ENCODE measurements at places on chromosomes 1 and 21.
A peak's percentile ranks its signal among the peaks of the same experiment; 100 is the strongest.

- no peak for DNase-seq
Measured at GRCh38 chr1:174788981-174789380, 210.8 kb upstream of the CACYBP start.

DNA sequence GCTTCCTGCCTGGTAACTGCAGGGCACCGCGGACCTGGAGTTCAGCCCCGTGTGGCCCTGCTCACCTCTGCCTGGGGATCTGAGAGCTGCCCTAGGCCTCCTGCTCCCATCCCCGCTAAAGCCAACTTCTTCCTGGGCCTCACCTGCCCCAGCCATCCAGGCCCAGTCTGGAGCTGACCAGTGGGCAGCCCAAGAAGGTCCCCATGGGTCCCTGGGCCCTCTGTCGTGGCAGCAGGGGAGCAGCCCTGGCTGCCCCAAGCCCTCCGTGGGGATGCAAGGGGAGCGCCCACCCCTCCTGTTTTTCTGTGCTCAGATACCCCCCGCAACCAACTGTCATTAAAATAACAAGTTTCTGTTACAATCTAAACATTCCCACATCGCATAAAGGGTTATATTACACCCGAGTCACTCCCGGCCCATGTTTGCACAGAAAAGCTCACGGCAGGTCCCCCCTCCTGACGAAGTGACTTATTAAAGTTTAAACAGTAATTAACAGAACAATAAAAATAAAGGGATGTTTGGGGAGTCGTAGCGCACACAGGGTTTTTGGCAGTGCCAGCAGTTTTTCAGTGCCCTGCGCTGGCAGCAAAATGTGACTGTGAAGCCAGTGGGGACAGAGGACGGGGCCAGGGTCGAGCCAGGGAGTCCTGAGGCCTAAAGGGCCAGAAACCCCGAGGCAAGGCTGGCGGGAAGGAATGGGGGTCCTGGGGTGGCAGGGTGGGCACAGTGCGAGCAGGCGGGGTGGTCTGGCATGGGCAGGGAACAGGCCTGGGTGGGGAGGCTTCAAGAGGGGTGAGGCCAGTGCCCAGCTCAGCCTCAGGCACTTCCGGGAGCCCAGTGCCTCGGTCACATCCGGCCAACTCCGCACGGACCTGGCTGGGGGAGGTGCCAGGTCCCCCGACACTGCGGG, 121.5 kb downstream of the CASZ1 start:
- no peak for DNase-seq

- DNase-seq: no peak
Measured at GRCh38 chr1:50978852-50979781, 9.1 kb downstream of the CDKN2C start.

- DNase-seq: no peak
Measured at GRCh38 chr1:185825556-185825955, 91.4 kb downstream of the HMCN1 start.

GRCh38 chr1:212470059-212470458, 37.3 kb downstream of the NENF start:
- no peak for DNase-seq

DNA sequence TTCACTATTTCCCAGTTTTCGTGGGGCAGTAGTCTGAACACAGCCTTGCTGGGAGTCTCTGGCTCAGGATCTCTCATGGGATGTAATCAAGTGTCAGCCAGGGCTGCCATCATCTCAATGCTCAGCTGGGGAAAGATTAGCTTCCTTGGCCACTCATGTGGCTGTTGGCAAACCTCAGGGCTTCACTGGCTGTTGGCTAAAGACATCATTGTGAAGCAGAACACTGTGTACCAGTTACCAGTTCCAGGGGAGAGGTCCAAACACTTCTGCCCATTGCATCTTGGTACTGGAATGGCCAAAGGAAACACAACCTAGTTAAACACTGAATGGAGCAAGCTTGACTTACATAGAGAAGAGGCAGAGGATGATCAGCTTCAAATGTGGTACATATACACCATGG, 33.7 kb downstream of the AADACL4 start:
- DNase-seq: no peak

DNA sequence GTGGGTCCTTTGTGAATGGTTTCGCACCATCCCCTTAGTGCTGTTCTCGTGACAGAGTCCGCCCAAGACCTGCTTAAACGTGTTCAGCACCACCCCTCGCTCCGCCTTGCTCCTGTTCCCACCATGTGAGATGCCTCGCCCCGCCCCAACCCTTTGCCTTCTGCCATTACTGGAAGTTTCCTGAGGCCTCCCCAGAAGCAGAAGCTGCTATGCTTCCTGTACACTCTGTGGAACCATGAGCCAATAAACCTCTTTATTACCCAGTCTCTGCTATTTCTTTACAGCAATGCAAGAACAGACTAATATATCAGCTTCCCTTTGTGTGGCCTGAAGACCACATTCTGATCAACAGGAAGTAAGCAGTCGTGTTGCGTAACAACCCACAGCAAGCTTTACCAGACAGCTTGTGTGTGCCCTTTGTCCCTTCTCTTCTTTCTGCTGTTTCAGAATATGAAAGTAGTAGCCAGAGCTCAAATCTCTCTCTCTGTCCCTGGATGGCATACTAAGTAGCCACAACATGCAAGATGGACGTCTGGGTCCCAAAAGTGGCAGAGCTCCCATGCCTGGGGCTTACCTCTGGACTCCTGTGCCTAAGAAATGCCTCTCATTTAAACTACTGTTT, 14.1 kb downstream of the HENMT1 start:
- peak; percentile 17 for DNase-seq

DNA sequence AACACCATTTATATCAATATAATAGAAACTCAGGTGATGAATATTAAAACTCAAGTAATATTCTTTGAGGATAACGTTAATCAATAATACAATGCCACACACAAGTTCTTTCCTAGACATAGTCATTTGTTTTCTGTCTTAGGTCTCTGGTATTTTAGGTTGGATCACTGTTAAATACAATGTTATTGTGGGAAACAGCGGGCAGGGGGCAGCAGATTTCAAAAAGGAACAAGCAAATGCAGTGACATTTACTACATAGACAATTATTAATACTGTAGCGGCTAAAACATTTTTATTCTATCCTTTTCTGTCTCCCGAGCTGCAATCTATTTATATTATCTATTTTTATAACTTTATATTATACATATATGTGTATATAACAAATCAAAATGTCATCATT, 186.4 kb upstream of the ZNHIT6 start:
- no peak for DNase-seq

- DNase-seq: no peak
Measured at GRCh38 chr1:90922202-90922601, 99.6 kb downstream of the ZNF644 start.

DNA sequence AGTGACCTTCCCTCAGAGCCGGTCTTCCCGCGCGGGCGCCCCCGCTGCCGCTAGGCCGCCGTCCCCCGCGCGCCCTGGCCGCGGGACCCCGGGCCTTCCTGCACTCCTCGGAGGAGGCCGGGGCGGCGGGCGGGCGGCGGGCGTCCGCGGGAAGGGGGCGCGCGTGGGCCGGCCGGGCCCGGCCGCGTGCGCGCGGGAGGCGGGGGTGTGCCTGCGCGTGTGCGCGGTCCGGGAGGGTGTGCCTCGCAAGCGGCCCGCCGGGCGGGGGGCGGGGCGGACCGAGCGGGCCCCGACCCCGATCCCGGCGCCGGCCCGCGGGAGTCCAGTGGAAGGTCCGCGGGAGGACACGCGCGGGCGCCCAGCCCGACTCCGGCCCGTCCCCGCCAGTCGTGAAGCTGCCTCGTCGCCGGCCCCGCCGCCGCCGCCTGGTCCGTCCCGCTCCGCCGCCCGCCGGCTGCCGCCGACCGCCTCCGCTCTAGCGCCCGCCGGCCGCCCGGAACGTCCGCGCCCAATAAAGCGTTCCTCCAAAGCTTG, 438 bp downstream of the MRPS6 start:
- DNase-seq: no peak

GRCh38 chr21:33228455-33228854, 1.3 kb upstream of the IFNAR2 start:
- no peak for DNase-seq

GRCh38 chr1:64590316-64590715, 120.4 kb downstream of the CACHD1 start:
- no peak for DNase-seq

GRCh38 chr1:12621346-12622335, 3.6 kb upstream of the DHRS3 start:
- DNase-seq: no peak

- DNase-seq: no peak
Measured at GRCh38 chr1:186978596-186979556, 150.1 kb downstream of the PLA2G4A start.

- no peak for DNase-seq
Measured at GRCh38 chr1:226983992-226984364, 43.9 kb downstream of the COQ8A start.

- no peak for DNase-seq
Measured at GRCh38 chr1:219058891-219059820, 114.5 kb upstream of the LYPLAL1 start.
